T-helper 1 cell (primary cell): ENCODE measurements at places on chromosomes 6 and 20.

DNA sequence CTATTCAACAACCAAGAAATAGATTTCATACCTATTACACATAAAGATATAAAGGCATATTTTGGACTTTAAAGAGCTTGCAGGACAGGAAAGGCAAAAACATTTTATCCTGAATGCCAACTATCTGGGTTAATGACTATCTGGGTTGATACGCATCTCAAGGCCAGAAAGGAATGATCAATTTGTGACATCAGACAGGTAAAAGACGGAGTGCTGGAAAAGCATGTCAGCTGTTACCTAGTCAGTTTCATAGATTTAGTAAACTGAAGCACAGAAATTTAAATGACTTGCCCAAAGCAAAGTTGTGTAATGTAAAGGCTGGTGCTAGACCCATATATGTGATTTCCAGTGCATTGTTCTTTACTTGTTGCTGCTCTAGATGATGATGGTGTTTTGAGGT is 36.8 kb downstream of the HDAC2 start:
- no peak for DNase-seq

- no peak for DNase-seq
These were observed 274.5 kb downstream of the NKAIN2 start for GRCh38 chr6:124078169-124078568.

DNA sequence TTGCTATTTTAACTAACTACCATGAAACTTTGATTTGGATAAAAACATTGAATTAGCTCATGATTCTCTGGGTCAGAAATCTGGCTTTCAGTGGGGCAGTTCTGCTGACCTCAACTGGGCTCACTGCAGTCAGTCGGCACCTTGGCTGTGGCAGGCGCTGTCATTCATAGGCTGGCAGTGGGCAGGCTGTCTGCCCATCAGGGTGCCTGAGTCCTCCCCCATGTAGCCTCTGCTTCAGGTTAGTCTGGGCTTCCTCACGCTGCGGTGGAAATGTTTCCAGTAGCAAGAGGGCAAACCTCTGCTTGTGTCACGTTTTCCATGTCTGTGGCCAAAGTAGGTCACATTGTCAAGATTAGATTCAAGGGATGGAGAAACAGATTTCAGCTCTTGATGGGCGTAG is 251.0 kb upstream of the TCF21 start:
- no peak for DNase-seq

DNA sequence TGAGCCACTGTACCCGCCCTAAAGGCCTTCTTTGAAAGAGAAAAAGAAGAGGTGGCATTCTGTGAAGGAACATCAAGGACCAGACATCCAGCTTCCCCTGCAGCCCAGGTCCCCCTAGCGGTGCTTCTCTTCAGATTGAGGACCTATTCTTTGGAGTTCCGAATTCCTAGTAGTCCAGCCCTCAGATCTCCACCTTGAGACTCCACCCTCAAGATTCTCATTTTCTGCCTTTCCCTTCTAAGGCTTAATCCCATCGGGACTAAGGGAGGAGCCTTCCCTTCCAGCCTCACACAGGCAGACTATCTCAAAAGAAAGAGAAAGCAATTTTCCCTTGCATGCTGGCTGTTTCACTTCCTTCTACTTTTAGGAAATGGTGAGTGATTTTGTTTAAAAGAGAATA is 32.5 kb downstream of the MUC22 start:
- DNase-seq: no peak
